ENCODE measurements at places on chromosomes 7 and 10.

GRCh38 chr10:103819493-103819892 lies 35.9 kb downstream of the SH3PXD2A start:
- no peak for DNase-seq

- no peak for DNase-seq
Observed at GRCh38 chr10:11205030-11205772, 187.5 kb downstream of the CELF2 start.

- DNase-seq: no peak
Observed at GRCh38 chr10:113549856-113550255, 3.0 kb upstream of the HABP2 start.

- DNase-seq: no peak
Observed at GRCh38 chr7:5226921-5227785, 37.1 kb downstream of the WIPI2 start.

DNA sequence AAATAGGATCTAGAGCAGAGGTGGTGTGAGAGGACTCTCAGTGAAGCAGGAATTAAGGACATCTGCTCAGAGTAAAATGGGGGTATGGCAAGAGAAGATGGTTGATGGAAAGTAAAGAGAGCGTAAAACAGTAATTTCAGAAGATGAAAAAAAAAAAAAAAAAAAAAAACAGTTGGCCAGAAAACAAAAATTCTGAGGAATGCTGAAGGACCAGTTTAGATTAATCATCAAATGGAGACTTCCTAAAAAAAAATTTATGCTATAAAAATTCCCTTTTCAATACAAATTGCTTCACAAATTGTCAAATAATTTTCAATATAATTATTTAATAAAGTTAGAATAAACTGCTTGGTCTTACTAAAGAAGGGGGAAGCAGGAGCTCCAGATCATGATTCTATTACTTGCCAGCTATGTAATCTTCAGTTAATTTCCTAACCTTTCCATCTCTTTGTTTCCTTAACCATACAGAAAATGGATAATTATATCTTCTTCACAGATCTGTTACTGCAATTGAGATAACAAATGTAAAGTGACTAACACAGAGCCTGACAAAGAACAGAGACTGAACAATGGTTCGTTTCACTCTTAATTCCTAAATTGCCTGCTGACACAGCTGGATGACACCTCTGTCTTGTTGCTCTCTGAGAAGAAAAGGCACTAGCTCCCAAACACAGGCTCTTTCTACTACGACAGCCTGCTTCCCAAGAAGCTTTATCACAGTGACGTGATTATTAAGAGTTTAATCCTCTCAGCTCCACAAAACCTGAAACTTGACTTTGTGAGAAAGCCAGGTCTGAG lies 64.9 kb upstream of the GPR22 start:
- no peak for DNase-seq

DNA sequence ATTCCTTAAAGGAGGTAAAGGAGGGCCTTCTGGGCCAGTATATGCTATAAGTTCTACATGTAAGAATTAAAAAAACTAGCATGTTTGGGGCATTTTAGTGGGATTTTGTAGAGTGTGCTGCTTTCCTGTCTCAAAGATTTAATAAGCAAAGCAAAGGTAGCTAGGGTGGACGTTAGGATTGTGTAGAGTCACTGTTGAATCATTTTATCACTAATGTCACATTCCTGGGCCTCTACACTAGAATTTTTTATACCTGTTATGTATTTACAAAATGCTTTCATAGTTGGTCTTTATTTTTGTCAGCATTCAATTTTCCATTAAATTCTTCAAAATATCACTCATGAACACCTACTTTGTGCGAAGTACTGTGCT lies 139.4 kb upstream of the PHYHIPL start:
- DNase-seq: no peak

DNA sequence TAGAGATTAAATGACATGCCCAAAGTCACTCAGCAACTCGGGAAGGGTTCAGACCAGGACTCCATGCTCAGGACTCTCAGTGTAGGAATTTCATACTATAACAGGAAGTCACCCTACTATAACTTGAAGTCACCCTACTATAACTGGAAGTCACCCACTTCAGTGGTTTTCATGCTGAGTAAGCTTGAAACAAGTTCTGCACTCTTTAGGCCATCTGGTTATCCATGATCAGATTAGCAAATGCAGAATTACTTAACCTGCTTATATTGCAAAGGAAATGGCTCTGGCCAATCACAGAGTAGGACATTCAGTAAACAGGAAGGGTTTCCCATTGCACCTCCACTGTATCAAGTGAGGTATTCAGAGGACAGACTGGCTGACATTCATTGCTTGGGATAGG lies 1240.4 kb downstream of the GATA3 start:
- no peak for DNase-seq

DNA sequence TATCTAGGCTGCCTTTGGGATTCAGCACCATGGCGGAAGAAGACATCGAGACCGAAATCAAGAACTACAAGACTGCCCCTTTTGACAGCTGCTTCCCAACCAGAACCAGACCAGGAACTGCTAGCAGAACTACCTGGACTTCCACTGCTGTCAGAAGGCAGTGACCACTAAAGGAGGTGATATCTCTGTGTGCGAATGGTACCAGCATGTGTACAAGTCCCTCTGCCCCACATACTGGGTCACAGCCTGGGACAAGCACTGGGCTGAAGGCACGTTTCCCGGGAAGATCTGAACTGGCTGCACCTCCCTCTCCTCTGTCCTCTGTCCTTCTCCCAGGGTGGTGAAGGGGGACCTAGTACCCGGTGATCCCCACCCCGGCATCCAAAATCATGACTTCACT lies 25.6 kb upstream of the PDIA4 start:
- no peak for DNase-seq

Data from activated CD4-positive, alpha-beta T cell treated with anti-CD3 and anti-CD28 coated beads, Interleukin-2, amount 50 U/mL, for 1 hour (primary cell).